ENCODE measurements at places on chromosomes 4 and X.

- DNase-seq: no peak
Observed at GRCh38 chrX:9379697-9380551, 84.9 kb upstream of the TBL1X start.

- peak; percentile 37 for DNase-seq
Observed at GRCh38 chr4:38177035-38177546, 216.9 kb downstream of the PTTG2 start.

GRCh38 chrX:18353931-18354368, 538 bp downstream of the SCML2 start:
- peak; percentile 8 for DNase-seq

GRCh38 chr4:7276515-7276914, 84.2 kb downstream of the SORCS2 start:
- no peak for DNase-seq

GRCh38 chrX:141839856-141840255, 1.7 kb downstream of the MAGEC3 start:
- no peak for DNase-seq

DNA sequence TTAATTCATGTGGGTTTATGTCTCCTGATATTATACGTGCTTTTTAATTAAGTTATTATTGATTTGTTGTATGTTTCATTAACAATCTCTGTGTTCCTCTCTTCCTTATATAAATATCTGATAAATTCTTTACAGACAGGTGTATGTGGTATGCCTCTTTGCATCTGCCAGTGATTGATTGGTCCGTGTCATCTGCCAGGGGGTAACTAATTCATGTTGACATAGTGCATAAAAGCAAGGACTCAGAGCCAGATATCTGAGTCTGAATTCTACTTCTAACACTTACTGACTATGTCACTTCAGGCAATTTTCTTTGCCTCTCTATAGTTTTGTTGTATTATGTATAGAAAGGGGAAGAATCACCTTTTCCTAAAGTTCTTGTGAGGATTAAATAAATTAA, 5.2 kb upstream of the AMBN start:
- DNase-seq: no peak

GRCh38 chrX:21939906-21940305, 603 bp upstream of the SMS start:
- DNase-seq: no peak

- DNase-seq: no peak
Observed at GRCh38 chr4:5635826-5636195, 72.5 kb downstream of the EVC2 start.

GRCh38 chrX:79165806-79166205, 21.3 kb downstream of the GPR174 start:
- DNase-seq: no peak

- DNase-seq: no peak
Observed at GRCh38 chr4:9919047-9919446, 102.2 kb downstream of the SLC2A9 start.

DNA sequence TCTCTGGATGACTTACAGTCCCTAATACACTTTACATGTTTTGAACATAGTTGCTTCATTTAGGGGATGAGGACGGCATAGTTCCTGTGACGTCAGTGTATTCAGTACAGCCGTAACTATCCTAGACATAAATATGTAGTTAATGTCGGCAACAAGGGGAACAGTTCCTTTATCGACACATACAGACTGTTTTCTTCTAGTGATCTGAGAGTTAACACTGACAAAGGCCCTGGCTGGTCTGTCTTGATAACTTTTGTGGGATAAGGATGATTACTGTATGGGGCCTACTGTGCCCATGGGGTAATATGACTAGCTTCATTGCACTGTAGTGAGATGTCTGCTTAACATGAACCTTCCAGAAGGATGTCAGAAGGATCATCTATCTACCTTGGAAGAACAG, 131.2 kb downstream of the ZNF518B start:
- DNase-seq: no peak

DNA sequence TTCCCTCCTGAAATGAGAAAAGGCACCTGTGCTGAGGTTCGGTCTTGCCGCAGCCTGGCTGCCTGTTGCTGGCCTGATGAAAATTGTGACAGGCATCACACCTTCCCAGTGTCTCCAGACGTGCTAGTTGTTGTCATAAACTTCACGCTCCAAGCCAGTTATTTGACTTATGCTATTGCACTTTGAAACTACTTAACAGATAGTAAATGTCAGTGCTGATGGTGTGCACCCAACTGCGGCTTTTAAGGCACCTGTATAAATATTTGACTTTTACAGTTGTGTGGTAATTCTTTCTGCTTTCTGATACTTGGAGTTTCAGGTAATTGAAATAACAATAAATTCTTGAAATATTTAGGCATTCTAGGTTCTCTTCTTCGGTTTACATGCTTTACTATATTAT, 1.8 kb downstream of the WWC2 start:
- no peak for DNase-seq

DNA sequence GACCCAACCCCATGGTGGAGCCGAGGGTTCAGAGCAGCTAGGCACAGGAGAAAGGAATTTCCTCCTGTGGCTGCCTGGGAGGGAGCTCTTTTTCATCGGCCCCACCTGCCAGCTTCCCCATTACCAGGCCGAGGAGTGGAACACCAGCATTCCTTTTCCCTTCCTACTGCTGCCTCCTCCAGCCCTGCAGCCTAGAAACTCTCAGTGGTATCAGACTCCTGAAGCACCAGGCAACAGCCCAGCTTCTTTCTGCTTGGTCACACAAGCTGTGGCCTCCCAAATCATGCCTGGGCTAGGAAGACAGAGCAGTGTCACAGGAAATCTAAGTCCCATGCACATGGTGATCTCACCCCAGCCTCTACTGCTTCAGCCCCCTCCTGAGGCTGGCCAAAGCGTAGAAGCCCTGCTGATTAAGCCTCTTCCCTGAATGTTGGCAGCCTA, 30.1 kb downstream of the RTL5 start:
- DNase-seq: no peak

DNA sequence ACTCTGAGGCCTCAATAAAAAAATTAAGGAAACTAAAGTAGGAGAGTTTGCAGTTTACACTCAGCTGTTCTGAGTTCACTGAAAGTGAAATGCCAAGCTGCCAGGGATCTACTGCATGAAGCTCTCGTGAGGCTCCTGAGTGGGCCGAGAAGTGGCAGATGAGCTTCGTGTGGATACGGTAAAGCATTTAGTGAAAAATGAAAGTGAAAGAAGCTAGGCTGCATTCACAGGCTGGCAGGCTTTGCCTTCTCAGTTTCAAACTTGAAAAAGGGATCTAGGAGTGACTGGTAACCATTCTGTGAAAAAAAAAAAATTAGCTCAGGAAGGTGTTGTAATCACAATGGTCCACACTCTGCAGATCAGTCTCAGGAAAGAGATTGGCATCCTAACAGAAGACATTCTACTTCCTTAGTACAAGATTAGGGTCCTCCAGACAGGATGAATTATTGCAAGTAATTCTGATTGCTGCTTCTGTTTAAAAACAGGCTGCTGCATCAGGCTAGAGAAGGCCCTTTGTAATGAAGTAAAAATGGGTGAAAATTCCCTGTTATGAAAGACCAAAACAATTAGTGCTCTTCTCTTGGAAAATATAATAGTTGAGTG, 679.9 kb downstream of the RPA4 start:
- peak; percentile 2 for DNase-seq

DNA sequence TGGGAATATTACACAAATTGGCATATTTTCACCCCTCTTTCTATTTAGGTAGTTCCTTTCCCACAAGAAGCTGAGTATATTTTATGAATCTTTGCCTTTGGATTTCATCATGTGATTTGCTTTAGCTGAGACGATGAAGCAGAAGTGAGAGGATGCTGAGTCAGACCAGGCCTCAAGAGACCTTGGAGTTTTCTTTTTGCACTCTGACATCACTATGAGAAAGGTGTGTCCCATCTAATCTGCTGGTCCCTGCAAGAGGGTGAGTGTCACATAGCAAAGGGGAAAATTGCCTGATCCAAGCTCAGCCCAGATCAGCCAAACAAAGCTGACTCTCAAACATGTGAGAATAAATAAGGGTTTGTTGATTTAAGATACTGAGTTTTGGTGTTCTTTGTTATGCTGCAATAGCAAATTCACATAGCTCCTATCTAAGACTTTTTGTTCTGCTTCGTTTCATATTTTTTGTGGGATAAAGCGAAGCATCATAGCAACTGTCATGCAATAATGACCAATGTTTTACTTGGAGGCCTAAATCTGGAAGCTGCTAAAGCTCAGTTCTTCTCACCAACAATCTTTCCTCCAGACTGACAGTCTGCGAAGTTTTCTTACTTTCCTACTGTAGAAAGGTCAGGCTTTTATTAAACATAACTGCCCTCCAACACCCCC, 176.9 kb downstream of the PDHA2 start:
- no peak for DNase-seq

GRCh38 chrX:123731987-123732669, 724 bp downstream of the THOC2 start:
- no peak for DNase-seq

GRCh38 chr4:138267835-138268234, 25.7 kb upstream of the SLC7A11 start:
- DNase-seq: no peak

DNA sequence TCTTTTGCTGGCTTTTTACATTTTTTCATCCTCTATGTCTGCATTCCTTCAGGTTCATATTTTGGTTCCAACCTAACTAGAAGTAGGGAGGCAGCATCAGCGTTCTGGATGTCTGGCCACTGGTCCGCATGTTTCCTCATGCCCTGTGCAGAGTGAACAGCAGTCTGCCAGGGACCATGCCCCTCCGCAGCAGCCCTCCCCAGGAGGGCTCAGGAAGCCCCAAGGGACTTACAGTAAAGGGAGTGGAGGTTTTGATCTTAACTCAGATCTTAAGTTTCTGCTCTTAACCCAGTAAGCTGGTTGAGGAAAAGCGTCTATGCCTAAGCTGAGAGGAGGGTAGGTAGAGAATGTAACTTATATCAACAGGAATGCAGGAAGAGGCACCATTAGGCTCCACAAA, 45.0 kb upstream of the LEF1 start:
- no peak for DNase-seq

DNA sequence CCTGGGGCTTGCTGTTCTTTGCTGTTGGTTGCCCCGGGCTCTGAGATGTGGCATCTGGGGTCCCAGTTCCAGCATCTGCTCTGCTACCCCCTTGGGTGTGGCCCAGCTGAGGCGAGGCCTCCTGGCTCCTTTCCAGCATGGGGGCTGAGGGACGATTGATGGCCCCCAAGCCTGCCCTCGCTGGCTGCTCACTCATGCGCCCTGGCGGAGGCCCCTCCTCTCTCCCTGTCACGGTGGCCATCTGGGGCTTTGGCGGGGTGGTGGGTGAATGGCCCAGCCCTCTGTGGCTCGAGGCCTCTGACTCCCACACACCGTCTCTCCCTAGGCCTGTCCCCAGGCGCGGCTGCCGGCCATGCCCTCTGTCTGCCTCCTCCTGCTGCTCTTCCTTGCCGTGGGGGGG, 1.8 kb downstream of the PLXNA3 start:
- no peak for DNase-seq

- DNase-seq: no peak
Observed at GRCh38 chrX:23434356-23434884, 99.8 kb downstream of the PTCHD1 start.

DNA sequence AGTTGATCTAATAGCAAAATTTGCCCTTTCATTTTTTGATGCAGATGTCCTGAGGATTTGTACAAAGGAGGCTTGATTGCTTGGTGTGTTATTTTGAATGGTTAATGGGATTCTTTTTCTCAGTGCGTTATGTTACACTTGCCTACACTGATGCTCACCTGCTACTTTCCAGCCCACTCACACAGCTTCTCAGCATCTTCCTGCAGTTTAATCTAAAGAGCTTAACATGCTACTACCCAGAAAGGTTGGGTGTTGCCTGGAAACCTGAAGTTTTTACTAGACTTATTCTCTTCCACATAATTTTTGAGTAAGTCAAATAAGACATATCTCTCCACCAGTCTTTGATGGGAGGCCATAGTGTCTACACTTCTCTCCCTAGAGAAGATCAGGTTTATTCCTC, 9.9 kb upstream of the GPR101 start:
- no peak for DNase-seq

DNA sequence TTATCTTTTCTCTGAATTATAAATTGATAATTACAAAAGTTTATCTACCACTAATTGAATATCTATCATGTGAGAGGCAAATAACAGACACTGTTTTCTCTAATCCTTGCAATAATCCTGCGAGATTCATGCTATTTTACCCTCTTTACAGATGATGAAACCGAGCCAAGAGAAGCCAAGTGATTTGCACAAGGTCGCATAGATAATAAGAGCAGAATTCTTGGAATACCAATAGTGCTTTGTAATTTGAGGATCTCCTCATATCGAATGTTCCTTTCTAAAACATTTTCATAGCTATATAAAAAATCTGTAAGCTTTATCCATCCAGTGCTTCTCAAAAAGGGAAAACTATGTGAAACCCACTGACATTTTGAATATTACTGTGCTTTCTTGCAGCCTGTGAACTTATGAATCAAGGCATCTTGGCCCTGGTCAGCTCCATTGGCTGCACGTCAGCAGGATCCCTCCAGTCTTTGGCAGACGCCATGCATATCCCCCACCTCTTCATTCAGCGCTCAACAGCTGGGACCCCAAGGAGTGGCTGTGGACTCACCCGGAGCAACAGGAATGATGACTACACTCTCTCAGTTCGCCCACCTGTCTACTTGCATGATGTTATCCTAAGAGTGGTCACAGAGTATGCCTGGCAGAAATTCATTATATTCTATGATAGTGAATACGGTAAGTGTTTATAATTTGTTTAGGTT, 743.8 kb upstream of the ATOH1 start:
- no peak for DNase-seq

GRCh38 chr4:57424232-57424897, 314.2 kb upstream of the IGFBP7 start:
- no peak for DNase-seq

DNA sequence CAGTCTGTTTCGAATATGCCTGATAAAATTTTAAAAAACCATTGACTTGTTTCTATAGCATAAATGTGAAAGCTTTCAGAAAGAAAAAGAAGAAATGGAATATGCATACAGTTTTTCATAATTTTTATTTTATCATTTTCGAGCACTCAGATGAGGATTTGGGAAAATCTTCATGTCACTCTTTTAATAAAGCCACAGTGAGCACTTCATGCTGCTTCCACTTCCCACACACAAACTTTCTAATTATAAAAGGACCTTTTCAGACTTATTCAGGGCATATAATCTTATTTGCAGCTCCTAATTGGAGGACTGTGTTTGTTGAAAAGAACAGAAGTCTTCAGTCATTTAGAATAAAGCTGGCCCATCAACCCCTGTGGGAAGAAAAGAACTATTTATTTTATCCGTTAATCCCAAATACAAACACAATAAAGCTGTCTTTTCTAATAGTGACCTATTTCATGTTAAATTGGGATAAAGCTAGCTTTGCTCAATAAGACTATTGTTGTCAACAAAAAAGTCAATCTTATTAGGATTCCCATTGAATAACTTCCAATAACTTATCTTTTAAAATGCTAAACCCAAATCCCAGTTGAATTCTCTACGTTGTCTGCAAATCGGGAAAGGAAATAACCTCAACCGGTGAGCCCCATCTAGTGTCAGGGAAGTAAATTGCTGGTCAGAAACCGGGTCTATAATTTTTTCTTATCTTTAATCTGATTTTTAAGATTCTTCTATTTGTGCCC, 211.5 kb downstream of the PDGFRA start:
- DNase-seq: no peak

GRCh38 chr4:180557348-180557747, 1685.9 kb upstream of the TENM3 start:
- no peak for DNase-seq

- no peak for DNase-seq
Observed at GRCh38 chr4:47061435-47061834, 30.1 kb downstream of the GABRB1 start.

GRCh38 chr4:73780834-73781233, 40.5 kb downstream of the CXCL8 start:
- no peak for DNase-seq

Measured in stimulated activated CD4-positive, alpha-beta T cell treated with anti-CD3 and anti-CD28 coated beads, Interleukin-1b, Interleukin-23, amount 100 ng/mL, for 4 hours (primary cell).